ENCODE measurements at places on chromosomes 12 and 14.

DNA sequence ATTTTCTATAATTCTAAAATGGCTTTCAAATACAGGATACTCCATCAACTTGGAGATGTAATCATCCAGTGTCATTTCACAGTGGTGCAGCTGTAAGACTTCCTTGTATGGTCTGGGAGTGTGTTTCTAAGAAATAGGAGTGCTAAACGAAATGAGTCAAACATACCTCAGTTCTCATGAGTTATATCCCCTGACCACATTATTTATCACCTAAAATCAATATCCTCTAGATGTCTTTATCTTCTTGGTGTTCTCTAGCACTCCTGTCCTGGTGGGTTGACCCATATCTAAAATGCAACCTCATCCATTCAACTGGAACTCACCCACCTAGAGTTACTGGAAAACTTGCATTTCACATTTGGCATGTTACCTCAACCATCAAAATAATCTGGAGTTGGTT is 33.2 kb downstream of the TMEM30B start:
- DNase-seq = no peak

DNA sequence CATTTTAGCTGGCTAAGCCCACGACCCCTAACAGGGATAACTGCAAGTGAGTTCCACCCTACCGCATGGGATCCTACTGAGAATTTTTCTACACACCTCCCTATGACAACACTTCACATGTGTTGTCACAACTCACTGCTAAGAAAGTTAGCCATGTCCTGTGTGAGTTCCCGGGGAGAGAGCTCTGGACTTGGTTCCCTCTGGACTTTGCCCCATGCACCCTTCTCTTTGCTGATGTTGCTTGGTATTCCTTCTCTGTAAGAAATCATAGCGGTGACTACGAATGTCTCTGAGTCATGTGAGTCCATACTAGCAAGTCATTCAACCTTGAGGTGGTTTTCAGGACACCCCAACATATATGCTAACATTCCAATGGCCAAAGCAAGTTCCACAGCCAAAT is 9.5 kb upstream of the CDKN3 start:
- no peak for DNase-seq

GRCh38 chr12:80186727-80187217 is 87.4 kb downstream of the OTOGL start:
- peak; percentile 53 for DNase-seq

DNA sequence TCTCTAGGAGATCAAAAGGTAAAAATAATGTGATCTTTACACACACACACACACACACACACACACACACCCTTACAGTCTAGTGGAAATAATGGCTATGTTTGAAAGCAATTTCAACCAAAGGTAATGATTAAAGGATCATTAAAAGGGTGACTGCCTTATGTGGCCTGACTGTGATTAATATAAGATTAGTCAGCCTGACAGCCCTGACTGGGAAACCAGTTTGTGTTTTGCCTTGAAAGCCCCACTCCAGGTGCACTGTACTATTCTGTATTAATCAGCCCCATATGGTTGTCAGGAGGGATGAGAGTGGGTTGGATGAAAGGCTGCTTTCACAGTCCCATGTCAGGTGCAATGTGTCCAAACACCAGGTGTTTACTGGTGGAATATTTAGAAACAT is 10.5 kb downstream of the RASSF9 start:
- DNase-seq = no peak

DNA sequence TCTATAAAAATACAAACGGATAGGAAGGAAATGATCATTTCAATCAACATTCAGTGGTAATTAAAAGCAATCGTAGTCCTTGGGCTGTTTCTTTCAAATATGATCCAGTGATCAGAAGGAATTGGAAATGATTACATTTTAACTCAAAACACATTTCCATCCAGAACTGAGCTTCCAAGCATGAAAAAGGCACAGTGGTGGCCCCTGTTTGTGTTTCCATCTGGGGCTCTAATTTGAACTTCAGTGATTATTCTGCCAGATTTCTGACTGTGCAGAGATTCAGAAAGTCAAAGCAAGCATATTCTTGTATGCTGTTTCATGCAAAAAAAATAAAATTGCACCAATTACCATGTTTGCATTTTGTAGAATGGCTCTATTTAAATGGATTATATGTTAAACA is 157.0 kb upstream of the LMNTD1 start:
- no peak for DNase-seq

DNA sequence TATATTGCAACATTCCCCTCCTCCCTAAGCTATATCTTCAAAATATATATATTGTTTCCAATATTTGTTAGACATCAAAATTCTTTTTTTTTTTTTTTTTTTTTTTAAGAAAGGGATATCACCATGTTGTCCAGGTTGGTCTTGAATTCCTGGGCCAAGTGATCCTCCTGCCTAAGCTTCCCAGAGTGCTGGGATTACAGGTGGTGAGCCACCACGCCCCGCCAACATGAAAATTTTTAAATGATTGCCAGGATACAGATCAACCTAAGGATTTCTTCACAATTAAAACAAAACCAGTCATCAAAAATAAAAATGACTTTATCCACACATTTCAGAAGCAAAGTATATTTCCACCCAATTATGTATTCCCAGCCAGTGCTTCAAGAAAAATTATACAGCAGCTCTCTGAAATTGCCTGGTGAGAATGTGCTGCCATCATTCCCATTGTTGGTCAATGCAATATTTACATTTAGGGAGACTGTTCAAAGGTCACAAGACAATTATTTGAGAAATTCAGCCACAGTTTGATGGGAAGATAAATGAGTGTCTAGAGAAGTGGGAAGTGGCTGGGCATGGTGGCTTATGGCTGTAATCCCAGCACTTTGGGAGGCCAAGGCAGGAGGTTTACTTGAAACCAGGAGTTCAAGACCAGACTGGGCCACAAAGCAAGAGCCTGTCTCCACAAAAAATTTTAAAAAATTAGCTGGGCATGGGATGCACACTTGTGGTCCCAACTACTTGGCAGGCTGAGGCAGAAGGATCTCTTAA is 141.7 kb upstream of the AMIGO2 start:
- no peak for DNase-seq

DNA sequence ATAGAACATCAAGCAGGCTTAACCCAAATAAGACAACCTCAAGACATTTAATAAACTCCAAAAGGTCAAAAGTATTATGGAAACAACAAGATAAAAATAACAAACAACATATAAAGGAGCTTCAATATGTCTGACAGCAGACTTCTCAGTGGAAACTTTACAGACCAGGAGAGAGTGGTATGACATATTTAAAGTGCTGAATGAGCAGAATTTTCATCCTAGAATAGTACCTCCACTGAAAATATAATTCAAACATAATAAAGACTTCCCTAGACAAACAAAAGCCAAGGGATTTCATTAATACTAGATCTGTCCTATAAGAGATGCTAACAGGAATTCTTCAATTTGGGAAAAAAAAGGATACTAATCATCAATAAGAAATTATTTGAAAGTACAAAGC is 1005.0 kb downstream of the TMTC2 start:
- no peak for DNase-seq

- DNase-seq = no peak
These were observed 4.0 kb downstream of the SETD1B start for GRCh38 chr12:121807642-121808347.

- no peak for DNase-seq
These were observed 53.6 kb downstream of the HECTD4 start for GRCh38 chr12:112328456-112329124.

GRCh38 chr14:99644723-99645544 is at the start of gene HHIPL1:
HHIPL1 (plus strand) TSS chr14:99645129; CDS start chr14:99645208, 79 bp downstream.
- DNase-seq = no peak

Data from CD4-positive, alpha-beta T cell treated with Interleukin-21 for 1 hour (primary cell).